ENCODE measurements at places on chromosomes 12 and 14.

DNA sequence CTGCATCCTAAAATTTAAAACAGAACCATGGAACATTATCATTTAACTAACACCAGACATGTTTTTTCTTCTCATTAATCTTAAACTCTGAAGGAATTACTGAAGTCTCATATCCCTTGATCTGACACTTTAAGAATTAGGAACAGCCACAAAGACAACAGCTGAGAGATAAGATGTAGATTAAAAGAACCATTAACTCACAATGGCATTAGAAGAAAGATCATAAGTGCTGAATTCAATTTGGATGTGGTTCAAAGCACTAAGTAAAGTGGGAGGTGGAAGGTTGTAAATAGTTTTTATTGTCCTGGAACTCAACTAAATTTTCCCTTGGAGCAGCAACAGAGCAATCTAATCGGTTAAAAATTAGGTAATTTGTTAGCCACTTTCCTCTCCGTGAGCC, 199.0 kb upstream of the ATP2B1 start:
- DNase-seq = no peak

DNA sequence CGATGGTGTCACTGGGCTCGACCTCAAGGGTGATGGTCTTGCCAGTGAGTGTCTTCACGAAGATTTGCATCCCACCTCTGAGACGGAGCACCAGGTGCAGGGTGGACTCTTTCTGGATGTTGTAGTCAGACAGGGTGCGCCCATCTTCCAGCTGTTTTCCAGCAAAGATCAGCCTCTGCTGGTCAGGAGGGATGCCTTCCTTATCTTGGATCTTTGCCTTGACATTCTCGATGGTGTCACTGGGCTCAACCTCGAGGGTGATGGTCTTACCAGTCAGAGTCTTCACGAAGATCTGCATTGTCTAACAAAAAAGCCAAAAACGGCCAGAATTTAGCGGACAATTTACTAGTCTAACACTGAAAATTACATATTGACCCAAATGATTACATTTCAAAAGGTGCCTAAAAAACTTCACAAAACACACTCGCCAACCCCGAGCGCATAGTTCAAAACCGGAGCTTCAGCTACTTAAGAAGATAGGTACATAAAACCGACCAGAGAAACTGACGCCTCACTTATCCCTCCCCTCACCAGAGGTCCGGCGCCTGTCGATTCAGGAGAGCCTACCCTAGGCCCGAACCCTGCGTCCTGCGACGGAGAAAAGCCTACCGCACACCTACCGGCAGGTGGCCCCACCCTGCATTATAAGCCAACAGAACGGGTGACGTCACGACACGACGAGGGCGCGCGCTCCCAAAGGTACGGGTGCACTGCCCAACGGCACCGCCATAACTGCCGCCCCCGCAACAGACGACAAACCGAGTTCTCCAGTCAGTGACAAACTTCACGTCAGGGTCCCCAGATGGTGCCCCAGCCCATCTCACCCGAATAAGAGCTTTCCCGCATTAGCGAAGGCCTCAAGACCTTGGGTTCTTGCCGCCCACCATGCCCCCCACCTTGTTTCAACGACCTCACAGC, 717 bp downstream of the UBC start:
- peak; percentile 94 for DNase-seq

DNA sequence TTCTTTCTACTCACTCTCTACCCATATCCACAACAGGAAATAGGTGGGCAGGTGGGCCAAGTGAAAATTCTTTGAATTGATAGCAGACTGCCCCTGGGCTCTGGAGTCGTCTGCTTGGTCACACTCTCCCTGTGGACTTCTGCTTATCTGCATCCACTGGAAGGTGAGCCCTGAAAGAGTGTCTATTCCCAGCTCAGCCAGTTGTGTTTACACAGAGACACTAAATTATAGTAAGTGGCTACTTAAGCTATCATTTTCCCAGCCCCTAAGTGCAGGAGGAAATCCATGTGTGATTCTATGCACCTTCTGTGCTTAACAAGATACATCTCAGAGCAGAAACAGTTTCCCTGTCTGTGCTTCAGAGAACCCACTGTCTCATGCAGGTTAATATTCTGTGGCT, 338.4 kb downstream of the FUT8 start:
- DNase-seq = no peak

- no peak for DNase-seq
These were observed 3.9 kb downstream of the HOXC13 start for GRCh38 chr12:53942467-53942997.
